ENCODE measurements at places on chromosomes 6 and 20.

- DNase-seq, result no peak
These were observed 6.4 kb upstream of the DSE start for GRCh38 chr6:116364321-116364720.

DNA sequence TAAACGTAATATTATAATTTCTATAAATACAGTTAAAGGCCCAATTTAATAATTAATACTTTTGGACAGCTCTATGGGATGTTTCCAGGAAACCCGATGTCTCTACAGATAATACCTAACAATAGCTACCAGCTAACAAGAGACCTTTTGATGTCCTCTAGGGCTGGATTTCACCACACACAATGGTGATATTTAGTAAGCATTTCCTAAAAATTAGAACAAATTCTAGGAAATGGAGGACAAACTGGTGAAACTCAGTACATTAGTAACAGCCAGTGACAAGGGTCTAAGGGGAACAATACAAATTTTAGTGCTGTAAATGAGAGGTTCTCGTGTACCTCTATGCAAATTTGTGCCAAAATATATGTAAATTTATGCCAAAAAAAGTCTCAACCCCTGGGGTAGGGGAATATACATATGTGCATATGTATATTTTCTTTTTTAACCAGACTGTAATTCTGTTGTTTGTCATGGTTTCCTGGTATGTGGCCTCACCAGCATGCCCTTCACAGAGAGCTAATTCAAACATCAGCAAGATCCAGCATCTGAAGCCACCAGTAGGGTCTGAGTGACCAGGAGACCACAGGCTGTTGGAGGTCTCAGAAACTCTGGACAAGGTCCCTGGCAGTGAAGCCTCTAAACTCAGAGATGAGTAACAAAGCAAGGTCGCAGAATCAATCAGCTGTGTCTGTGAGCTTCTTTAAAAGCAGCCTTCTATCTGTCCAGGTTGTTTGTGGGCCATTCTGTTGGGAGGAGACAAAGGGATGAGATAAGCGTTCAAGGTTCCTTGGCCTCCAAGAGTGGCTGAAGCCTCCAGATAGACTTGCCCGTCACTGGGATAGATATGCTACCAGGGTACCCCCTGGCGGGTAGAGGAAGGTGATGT is 235.1 kb upstream of the RREB1 start:
- no peak for DNase-seq

GRCh38 chr20:46999801-47000465 is 105.3 kb downstream of the EYA2 start:
- DNase-seq, result no peak

GRCh38 chr20:23612396-23612795 is 6.7 kb upstream of the CST9 start:
- DNase-seq, result no peak

DNA sequence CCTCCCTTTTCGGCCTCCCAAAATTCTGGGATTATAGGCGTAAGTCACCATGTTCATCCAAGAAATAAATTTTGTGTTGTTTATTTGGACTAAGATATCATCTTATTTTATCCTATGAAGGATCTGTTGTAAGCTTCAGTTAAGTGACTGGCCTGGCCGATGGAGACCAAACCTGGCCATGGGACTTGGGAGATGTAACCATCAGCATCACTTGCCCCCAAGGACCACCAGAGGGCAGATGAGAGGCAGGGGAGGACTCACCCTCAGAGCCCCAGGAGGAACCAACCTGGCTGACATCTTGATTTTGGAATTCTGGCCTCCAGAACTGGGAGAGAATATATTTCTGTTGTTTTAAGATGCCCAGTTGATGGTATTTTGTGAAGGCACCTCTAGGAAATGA is 266.7 kb downstream of the CDH26 start:
- DNase-seq, result no peak

DNA sequence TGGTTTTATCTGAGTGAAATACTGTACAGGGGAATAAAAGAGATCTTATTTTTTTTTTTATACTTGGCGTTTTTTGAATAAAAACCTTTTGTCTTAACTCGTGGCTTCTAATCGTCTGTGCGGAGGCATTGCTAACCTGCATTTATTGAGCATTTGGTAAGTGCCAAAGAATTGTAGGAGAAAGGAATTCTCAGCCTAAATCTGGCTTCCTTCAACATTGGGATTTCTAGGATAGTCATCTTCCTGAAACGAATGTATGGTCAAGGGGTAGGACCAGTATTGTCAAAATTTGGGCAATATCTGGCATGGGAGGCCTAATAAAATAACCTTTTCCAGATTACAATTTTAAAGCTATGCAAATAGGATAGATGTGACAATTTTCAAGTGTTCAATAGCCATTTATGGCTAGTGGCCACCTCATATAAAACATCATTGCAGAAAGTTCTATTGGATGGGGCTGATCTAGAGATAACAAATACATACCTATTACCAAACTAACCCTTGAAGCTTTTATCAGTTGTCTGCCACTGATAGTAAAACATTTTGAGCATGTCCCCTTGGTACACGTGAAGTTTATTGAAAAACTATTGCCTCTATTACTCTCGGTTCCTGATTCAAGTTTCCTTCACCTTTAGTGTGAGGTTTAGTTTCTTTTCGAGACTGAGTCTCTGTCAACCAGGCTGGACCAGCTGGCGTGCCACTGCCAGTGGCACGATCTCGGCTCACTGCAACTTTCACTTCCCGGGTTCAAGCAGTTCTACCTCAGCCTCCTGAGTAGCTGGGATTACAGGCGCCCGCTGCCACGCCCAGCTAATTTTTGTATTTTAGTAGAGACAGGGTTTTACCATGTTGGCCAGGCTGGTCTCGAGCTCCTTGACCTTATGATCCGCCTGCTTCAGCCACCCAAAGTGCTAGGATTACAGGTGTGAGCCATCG is 5.6 kb downstream of the PIM1 start:
- DNase-seq, result no peak

- no peak for DNase-seq
These were observed 64.0 kb downstream of the RREB1 start for GRCh38 chr6:7171733-7172132.

DNA sequence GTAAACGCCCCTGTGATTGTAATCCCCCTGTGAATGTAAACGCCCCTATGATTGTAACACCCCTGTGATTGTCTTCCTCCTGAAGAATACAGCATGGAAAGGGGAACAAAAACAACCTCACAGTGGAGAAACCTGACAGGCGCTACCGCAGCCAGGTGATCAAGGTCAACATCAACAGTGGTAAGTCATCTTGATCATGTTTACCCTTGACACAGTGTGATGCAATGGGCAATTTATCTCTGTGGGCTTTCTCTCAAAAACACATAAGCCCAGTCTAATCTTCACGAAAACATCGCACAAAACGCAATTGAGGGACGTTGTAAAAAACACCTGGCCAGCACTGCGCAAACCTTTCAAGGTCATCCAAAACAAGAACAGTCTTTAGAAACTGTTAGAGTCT is 277.2 kb downstream of the PRKN start:
- no peak for DNase-seq

DNA sequence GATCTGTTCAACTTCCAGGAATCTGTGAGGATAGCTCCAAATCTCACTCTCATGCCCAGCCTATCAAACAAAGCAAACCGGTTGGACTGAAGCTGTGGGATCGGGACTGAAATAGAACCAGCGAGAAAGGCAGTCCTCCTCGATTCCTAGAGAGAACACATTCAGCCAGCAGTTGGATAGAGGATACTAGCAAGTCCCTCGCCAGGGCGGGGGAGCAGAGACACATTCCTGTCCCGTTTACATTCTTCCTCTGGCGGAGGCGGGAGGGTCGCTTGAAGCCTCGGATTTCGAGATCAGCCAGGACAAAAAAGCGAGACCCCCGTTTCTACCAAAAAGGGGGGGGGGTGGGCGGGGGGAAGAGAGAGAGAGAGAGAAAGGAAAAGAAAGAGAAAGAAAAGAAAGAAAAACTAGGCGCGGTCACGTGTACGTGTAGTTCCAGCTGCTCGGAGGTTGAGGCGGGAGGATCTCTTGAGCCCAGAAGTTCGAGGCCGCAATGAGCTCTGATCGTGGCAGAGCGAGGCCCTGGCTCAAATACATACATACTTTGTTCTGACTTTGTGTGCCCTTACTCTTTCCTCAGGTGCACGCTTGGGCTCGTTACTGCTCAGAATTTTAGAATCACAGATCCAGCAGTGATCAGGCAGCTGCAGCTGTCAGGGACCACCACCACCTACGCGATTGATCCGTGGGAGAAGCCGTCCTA is 19.5 kb downstream of the ZNF311 start:
- no peak for DNase-seq

- DNase-seq, result no peak
These were observed 1.3 kb upstream of the ASXL1 start for GRCh38 chr20:32356622-32357374.

DNA sequence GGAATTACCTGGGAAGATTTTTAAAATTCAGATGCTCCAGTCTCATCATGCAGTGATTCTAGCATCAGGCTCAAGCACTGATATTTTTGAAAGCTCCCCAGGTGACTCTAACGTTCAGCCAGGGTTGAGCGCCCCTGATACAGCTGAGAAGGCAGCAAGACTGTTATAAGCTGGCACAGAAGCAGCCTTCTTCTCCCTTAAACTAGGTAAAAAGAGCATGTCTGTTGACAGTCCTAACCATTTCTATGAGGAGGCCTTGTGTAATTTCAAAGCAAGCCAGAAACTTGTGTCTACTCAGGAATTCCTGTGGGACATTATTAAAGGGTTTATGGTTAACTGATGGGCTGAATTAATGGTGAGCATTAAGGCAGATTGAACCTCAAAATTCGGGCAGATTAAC is 141.9 kb downstream of the PDE7B start:
- DNase-seq, result no peak

GRCh38 chr20:11371831-11372230 is 545.9 kb upstream of the BTBD3 start:
- no peak for DNase-seq

- DNase-seq, result no peak
These were observed 101.5 kb downstream of the POPDC3 start for GRCh38 chr6:105078386-105078708.

GRCh38 chr6:99810295-99810694 is 183.7 kb downstream of the MCHR2 start:
- no peak for DNase-seq

DNA sequence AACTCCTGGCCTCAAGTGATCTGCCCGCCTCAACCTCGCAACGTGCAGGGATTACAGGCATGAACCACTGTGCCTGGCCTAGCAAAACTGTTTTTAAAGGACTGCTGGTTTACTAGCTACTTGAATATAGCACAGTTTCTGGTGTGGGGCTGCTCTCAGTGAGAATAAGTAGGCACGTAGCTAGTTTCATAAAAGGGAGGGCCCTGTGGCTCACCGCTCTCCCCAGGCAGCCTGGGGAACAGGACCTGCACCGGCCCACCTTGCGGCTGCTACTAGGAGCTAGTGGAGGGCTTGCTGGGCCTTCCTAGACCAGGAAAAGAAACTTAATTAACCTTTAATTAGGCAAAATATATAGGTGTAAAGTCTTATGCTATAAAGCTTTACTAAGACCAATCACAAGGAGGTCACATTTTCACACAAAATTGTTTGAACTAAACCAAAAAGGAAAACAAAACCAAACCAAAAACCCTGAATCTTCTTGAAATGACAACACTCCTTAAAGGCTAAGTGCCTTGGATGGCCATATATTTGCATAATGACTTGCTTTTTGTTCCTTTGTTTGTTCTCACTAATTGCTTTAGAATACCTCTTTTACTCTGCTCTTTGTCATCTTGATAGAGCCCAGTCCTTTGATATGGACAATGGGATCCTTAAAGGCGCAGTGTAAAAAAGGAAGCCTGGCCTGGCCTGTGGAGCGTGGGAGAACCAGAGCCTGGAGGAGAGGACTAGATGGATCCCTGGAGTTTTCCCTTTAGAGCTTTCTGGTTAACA is 69.5 kb upstream of the SAMD5 start:
- no peak for DNase-seq

GRCh38 chr6:75230484-75231325 is 12.9 kb downstream of the COX7A2 start:
- DNase-seq, result no peak

GRCh38 chr6:56232436-56232835 is 14.9 kb downstream of the COL21A1 start:
- no peak for DNase-seq

GRCh38 chr6:106827081-106827480 is 147.4 kb downstream of the CD24 start:
- no peak for DNase-seq

DNA sequence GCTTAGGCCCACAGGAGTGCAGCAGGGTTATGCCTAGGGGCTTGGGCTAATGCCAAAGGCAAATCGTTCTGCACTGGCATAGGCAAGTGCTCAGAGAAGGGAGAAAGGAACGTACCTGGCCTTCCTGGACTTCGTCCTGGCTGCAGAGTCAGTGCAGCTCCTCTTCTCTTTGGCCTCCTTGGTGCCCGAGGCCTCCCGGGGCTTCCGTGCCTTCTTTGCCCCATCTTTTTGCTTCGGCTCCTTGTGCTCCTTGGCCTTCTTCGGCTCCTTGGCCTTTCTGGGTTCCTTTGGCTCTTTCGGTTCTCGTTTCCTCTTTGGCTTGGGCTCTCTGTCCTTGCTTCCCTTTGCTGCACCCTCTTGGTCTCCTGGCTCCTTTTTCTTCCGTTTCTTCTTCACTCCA is 85.2 kb downstream of the CHD6 start:
- DNase-seq, result no peak

DNA sequence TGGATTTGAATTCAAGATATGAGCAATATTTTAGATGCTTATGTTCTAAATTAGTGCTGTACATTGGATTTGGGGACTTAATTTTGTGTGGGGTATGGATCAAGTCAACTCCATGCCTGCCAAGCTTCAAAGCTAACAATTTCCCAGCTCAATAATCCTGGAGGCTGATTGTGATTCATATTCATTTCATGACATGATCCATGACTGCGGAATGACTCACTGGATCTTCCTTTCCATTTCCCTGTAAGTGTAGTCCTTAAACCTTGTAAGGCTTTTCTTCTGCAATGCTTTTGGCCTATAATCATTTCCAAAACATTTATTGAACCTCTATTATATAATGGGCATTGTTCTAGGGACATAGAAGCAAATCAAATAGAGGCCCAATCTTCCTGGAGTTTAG is 44.7 kb upstream of the CCN2 start:
- DNase-seq, result no peak

GRCh38 chr20:50918403-50918802 is 12.8 kb downstream of the ADNP start:
- DNase-seq, result no peak

- no peak for DNase-seq
These were observed 60.9 kb downstream of the PYGB start for GRCh38 chr20:25308671-25309394.

DNA sequence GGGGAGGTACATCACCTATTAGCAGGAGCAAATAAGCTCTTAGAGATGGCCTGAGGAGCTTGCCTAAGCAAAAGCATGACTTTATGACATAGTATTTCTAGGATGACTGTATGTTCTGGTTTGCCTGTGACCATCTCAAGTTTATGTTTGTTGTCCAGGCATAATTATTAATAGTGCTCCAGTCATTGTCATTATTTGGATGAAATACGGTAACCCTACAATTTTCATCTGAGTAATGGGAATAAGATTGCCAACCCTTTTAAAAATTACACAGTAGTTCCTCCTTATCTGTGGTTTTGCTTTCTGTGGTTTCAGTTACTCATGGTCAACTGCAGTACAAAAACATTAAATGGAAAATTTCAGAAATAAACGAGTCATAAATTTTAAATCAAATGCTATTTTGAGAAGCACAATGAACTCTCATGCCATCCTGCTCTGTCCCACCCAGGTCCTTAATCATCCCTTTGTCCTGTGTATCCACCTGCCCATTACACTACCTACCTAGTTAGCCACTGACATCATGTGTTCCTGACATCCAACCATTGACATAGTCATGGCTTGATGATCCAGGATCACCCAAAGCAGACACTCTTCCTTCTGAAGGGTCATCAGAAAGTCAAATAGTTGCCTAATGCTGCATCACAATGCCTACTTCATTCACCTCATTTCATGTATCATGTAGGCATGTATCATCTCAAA is 27.0 kb upstream of the TFB1M start:
- no peak for DNase-seq

Data from stimulated activated CD4-positive, alpha-beta T cell treated with anti-CD3 and anti-CD28 coated beads, Interleukin-12 subunit alpha, Interleukin-12 subunit beta, amount 100 ng/mL, for 48 hours (primary cell).